Cortex of kidney (tissue), 1 donor: ENCODE measurements at places on chromosomes 16 and 17.

- DNase-seq, result no peak
Observed at GRCh38 chr16:20349615-20350014, 2.9 kb downstream of the UMOD start.

DNA sequence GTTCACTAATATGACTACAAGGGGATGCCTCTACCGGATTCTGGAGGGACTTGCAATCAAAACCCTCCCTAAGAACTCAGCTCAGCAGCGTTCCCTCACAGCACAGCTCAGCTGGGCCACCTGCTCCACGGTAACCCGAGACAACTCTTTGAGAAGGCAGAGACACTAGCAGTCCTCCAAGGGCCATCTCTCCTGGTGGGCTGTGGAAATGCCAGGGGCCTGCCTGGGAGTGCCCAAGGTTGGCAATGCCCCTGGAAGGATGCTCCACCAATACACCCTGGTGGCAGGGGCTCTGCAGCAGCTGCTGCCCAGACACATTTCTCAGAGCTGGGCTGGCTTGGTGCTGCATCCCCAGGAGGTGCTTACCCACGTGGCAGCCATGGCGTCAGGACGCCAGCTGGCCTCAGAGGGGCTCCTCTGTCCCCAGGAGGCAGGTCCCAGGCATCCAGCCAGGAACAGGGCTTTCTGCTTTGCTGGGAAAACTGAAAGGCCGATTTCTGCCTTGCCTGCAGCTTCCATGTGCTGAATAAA lies 16.5 kb downstream of the CDIP1 start:
- no peak for DNase-seq

- DNase-seq, result no peak
Observed at GRCh38 chr17:78995022-78995760, 14.4 kb downstream of the CANT1 start.

DNA sequence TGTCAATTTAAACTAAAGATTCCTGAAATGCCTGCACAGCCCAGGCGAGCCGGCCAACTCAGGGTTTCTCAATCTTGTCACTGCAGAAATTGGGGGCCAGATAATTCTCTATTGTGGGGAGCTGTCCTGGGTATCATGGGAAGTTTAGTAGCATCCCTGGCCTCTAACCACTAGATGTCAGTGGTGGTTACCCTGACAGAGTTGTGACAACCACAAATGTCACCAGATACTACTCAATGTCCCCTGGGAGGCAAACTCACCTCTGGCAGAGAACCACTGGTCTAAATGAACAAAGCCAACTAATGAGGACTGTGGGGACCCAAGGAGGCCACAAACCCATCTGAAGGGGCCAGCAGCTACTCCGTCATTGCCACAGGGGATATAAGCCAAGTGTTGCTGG lies 90.9 kb downstream of the MYH11 start:
- no peak for DNase-seq

DNA sequence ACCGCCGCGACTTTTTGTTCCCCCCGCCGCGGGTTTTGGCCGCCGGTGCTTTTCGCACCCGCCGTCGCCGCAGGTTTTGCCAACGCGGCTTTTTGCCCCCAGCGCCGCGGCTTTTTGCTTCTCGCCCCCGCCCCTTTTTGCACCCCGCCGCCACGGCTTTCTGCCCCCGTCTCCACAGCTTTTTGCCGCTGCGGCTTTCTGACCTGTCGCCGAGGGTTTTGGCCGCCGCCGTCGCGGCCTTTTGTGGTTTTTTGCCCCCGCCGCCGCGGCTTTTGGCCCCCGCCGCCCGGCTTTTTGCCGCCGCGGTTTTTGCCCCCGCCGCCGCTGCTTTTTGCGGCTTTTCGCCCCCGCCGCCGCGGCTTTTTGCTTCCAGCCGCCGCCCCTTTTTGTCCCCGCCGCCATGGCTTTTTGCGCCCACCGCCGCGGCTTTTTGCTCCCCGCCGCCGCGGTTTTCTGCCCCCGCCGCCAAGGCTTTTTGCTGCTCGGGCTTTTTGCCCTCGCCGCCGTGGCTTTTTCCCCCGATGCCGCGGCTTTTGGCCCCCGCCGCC lies 151.1 kb downstream of the KCNJ18 start:
- DNase-seq, result no peak

DNA sequence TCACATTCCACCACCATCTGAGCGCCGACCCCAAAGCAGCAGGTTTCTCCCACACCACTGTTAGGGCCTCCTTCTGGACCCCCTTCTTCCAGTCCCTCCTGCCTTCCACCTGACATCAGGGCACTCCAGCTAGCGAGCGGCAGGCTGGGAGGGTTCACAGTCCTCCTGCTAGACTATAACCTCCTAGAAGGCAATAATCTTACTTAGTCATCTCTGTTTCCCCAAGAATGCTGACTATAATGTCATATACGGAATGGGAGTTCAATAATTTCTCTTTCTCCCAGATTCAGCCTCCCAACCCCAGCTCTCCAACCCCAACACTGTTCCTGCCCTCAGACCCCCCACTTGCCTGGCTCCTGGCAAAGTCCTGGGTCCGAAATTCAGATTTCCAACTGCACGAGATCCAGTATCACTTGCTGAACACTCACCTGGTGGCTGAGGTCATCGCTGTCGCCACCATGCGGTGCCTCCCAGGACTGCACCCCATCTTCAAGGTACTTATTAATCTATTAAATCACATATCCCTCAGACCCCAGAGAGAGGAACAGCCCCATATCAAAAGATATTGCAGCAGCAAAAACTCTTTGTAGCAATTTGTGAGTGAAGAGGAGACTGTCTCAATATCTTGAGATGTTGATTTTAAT lies 5.6 kb downstream of the ALOX12 start:
- DNase-seq, result no peak

DNA sequence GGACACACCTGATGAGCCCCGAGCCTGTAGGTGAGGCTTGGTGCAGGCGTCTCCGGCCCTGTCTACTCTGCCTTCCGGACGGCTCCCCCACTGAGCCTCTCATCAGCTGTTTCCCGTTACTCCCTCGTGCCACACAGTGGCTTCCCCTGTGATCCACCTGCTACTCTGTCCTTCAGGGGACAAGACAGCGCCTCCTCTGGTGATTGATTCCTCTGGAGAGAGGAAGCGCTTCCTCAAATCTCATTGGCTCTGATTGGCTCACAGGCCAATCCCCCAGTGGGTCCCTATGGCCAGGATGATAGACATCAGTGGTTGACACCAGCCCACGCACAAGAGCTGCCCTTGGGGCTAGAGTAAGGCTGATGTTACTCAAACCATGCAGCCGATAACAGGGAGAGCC lies 24.0 kb downstream of the RNF213 start:
- DNase-seq, result no peak

- no peak for DNase-seq
Observed at GRCh38 chr17:17845046-17845775, 8.4 kb upstream of the SREBF1 start.

DNA sequence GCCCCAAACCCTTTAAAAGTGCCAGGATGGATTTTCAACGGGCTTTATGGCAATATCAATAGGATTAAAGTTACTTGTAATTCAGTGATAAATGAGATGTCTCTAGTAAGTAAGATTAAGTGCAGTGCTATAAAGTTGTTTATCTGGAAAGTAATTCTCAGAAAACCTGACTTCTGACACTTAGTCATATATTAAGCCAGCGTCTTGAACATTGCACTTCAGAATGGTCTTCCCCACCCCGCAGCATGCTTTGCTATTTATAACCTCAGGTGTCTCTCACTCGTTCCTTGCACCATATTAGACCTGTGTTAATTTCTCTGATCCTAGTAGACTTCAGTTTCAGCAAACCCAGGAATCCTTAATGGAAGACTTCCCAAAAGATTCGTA lies 2.1 kb upstream of the MAF start:
- no peak for DNase-seq

GRCh38 chr16:23701045-23701444 lies 12.0 kb downstream of the ERN2 start:
- no peak for DNase-seq

- DNase-seq, result no peak
Observed at GRCh38 chr17:7922845-7923628, 6.6 kb downstream of the KCNAB3 start.

DNA sequence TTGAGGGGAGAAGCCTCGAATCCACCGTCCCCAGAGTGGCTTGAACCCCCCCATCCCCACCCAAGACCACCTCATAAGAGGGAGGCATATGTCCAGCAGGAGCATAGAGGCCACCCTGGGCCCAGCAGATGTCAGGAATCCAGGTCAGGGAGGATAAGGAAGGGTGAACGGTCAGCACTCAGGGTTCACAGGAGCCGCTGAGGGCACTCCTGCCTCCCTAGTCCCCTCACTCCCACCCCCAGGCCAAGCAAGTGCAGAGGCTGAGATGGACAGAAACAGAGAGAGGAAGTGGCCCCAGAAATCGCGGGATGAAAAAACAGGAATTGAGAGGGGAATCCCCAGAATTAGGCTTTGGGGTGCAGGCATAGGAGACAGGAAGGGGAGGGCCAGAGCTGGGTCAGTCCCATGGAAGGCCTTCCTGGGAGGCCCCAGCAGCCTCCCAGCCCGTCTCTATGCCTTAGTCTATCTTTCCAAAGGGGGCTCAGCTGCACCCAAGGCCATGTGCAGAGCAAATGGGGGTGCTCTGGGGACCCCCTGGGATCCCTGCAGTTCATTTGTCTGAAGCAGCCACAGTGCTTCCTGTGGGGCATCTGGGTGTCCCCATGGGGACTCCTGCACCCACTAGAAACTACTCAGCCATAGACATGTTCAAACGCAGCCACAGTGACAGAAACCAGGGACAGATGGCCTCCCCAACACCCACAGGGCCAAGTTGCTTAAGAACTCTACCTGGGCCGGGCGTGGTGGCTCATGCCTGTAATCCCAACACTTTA lies 1.7 kb downstream of the CMTM3 start:
- DNase-seq, result no peak

GRCh38 chr17:46841561-46842379 lies 9.6 kb upstream of the WNT9B start:
- no peak for DNase-seq

DNA sequence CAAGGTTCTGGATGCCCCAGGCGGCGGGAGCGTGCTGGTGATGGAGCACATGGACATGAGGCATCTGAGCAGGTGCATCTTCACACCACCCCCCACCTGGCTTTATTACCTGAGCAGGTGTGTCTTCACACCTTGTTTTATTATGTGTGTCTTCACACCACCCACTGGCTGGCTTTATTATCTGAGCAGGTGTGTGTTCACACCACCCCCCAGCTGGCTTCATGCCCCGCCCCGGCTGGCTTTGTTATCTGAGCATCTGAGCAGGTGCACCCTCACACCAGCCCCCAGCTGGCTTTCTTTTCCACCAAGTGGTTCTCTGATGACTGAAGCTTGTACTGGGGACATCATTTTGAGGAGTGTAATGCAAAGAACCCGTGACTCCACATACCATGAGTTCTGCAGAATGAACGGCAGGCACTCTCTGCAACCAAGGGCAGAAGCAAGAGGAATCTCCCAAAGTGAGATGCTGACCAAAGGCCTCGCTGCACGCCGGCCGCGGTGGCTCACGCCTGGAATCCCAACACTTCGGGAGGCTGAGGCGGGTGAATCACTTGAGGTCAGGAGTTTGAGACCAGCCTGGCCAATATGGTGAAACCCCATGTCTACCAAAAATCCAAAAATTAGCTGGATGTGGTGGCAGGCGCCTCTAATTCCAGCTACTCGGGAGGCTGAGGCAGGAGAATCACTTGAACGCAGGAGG lies 2.6 kb downstream of the FN3KRP start:
- no peak for DNase-seq

GRCh38 chr17:3002538-3003295 lies 60.7 kb downstream of the OR1D5 start:
- DNase-seq, result no peak

DNA sequence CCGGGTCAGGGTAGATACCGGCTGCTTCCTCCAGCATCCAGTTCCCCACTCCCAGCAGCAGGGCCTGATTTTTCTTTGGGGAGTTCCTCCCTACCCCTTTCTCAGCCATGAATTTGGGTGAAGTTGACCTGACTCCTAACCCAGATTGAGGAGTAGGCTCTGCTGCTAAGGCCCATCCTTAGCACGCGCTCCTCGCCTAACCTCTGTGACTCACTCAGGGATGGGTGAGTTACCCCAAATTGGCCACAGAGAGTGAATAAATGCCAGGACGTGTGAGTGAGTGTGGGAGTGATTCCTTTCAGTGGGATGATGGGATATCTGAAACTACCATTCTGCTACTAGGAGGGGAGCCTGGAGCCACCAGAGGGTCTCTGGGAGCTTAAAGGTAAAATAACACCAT lies 28.9 kb upstream of the ABCC12 start:
- DNase-seq, result no peak
